ENCODE measurements at places on chromosomes 5 and 9.

GRCh38 chr5:179974246-179974945 lies 66.7 kb upstream of the TBC1D9B start:
- H3K27ac ChIP-seq: no peak overlapping the region
- no peak for DNase-seq
- H3K4me1 ChIP-seq: peaks cover 8% of the 10 kb centered on the region
- H3K27me3 ChIP-seq: no peaks in the 10 kb centered on the region
- no peaks in the 10 kb centered on the region for H3K36me3 ChIP-seq

DNA sequence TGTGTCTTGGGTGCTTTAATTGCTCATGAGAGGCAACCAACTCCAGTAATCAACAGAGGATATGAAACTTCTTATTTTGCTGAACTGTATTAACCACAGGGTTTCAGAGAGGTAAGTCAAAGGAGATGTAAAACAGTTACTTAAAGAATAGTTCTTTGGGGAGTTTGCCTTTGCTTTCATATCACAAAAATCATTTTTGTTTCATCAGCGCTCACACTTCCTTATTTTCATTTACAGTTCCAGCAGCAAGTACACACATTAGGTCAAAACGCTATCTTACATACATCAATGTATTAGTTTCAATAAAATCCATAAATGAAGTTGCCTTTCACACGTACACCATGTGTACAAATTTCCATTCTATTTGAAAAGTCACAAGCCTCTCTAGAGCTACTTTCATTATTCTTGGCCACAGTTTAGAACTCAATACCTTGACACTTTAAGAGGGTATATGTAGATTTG lies 50.1 kb downstream of the ST8SIA4 start:
- peak overlapping the region; percentile 42 for H3K4me3 ChIP-seq
- peak; percentile 89 for DNase-seq
- H3K36me3 ChIP-seq: 0 out of 2 replicates have a peak, but pooled peaks cover 12% of the 10 kb centered on the region

- H3K4me3 ChIP-seq: no peak overlapping the region
- DNase-seq: no peak
- H3K36me3 ChIP-seq: no peaks in the 10 kb centered on the region
- 0 out of 2 replicates have a peak, but pooled peaks cover 5% of the 10 kb centered on the region for H3K4me1 ChIP-seq
- H3K27me3 ChIP-seq: no peaks in the 10 kb centered on the region
Observed at GRCh38 chr9:121280715-121281613, 13.0 kb downstream of the GSN start.

GRCh38 chr5:320524-321229 lies 837 bp upstream of the AHRR start:
- no peaks in the 10 kb centered on the region for H3K4me1 ChIP-seq
- peaks cover 12% of the 10 kb centered on the region for H3K27me3 ChIP-seq
- H3K4me3 ChIP-seq: peak overlapping the region; percentile 51

GRCh38 chr5:61162832-61163567 lies 732 bp upstream of the SMIM15 start:
- no peaks in the 10 kb centered on the region for H3K27me3 ChIP-seq
- H3K27ac ChIP-seq: peak overlapping the region; percentile 54
- no peaks in the 10 kb centered on the region for H3K4me1 ChIP-seq
- H3K4me3 ChIP-seq: peak overlapping the region; percentile 97

DNA sequence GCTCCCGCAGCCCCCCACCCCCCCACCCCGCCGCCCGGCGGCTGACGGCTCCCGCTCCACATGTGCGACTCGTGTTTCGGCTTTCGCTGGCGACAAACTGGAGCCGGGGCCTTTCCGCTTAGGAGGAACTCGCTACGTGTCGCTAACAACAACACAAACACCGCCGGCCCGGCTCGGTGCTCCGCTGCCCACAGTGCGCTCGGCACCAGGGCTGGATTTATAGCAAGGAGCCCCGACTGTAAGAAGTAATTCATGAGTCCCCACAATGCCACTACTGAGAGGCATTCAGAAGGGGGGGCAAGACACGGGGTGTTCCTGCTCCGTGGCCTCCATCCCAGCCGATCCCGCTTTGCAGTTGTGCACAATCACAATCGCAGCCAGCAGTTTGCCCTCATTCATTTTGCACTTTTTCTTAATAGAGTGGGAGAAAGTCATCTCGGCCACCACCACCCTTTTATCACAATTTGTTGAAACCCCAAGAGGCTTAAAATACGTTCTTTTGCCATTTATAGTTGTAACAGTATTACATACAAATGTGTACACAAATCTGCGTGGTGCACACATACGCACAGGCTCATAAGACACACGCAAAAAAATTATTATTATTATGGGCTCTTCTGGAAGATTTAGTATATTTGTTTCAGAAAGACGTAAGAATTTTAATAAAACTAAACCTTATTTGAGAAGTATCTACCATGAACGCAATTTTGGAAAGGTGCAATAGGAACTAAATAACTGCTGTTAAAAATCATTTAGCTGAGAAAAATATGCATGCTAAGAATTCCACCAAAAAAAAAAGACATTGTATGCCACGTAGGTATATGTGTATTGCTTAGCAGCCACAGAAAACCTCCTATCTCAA lies 48.1 kb downstream of the EBF1 start:
- no peak for DNase-seq
- H3K27me3 ChIP-seq: no peaks in the 10 kb centered on the region
- H3K4me3 ChIP-seq: no peak overlapping the region
- no peaks in the 10 kb centered on the region for H3K4me1 ChIP-seq
- H3K27ac ChIP-seq: no peak overlapping the region

- H3K27ac ChIP-seq: no peak overlapping the region
- H3K4me1 ChIP-seq: no peaks in the 10 kb centered on the region
- H3K27me3 ChIP-seq: no peaks in the 10 kb centered on the region
- DNase-seq: peak; percentile 76
- no peaks in the 10 kb centered on the region for H3K36me3 ChIP-seq
Observed at GRCh38 chr5:97635553-97635952, 452.5 kb upstream of the RIOK2 start.

- peak overlapping the region; percentile 80 for H3K4me3 ChIP-seq
- no peaks in the 10 kb centered on the region for H3K36me3 ChIP-seq
- 0 out of 2 replicates have a peak, but pooled peaks cover 6% of the 10 kb centered on the region for H3K27me3 ChIP-seq
Observed at GRCh38 chr5:112417931-112418658, 982 bp downstream of the EPB41L4A start.

DNA sequence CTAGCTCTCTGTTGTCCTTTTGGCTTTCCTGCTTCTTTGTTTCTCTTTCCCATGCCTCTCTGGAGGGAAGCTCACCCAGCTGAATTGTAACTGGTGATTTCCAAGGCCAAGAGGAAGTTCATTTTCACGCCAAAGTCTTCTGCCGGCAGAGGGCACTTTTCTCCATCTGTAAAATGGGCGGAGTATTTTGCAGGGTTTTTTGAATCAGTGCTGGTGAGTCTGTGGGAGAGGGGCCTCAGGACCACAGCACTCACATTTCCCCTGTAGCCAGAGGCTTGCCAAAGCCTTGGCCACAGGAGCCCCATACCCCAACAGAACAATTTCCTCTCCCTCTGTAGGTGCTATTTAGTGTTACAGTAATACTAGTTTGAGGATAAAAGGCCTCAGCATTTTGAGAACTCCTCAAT lies 42.3 kb upstream of the MATR3 start:
- DNase-seq: no peak
- no peaks in the 10 kb centered on the region for H3K36me3 ChIP-seq
- H3K4me1 ChIP-seq: no peaks in the 10 kb centered on the region
- H3K4me3 ChIP-seq: no peak overlapping the region

GRCh38 chr9:103872811-103873210 lies 221.3 kb upstream of the SMC2 start:
- no peak overlapping the region for H3K27ac ChIP-seq
- H3K27me3 ChIP-seq: no peaks in the 10 kb centered on the region
- no peak for DNase-seq
- no peak overlapping the region for H3K4me3 ChIP-seq
- no peaks in the 10 kb centered on the region for H3K36me3 ChIP-seq

- H3K27me3 ChIP-seq: peaks cover 98% of the 10 kb centered on the region
- no peak overlapping the region for H3K27ac ChIP-seq
- H3K36me3 ChIP-seq: no peaks in the 10 kb centered on the region
- DNase-seq: no peak
Observed at GRCh38 chr5:176740131-176740701, 70.1 kb upstream of the UNC5A start.

DNA sequence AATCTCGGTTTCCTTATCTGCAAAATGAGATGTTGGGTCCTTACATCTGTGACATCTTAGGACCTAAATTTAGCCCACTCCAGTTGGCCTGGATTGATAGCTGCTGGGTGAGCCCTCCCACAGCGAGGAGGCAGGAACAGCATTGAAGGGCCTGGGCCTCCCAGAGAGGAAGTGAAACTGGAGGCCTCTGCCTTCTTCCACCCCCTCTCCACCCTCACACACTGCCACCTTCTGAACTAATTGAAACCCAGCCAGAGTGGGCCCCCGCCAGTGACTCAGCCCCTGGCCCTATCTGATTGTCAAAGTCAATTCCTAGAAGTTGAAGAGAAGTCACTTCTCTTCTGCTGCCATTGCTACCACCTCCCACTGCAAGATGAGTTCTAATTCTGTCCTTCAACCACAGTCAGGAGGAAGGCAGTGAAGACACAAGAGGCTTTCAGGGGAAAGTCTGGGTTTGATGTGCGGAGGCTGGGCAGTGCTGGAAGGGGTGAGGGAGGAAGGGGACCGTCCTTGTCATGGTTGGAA lies 55.2 kb upstream of the NEK6 start:
- H3K4me1 ChIP-seq: peaks cover 28% of the 10 kb centered on the region
- peak overlapping the region; percentile 95 for H3K27ac ChIP-seq
- H3K4me3 ChIP-seq: peak overlapping the region; percentile 33

GRCh38 chr9:128178806-128179431 lies 12.5 kb downstream of the CIZ1 start:
- H3K4me1 ChIP-seq: no peaks in the 10 kb centered on the region
- H3K4me3 ChIP-seq: no peak overlapping the region
- no peaks in the 10 kb centered on the region for H3K27me3 ChIP-seq
- H3K27ac ChIP-seq: no peak overlapping the region

DNA sequence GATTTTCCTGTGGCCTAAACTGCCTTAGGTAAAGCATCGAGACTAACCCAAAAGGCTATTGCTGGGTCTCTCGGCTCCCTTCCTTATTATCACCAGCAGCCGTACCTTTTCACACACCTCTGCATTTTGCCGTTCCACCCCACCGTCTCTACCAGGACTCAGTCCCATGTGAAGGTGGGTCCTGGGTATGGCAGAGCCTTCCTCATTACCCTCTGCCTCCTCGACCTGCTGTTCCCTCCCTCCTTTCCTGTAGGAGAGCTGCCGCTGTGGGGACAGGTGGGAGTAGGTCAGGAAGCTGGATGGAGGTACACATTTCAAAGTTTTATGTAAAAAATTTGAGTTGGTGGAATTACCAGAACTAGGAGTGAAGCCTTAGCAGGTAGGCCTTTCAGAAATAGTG lies 1.8 kb downstream of the CCL28 start:
- no peak for DNase-seq
- no peaks in the 10 kb centered on the region for H3K27me3 ChIP-seq
- H3K4me1 ChIP-seq: no peaks in the 10 kb centered on the region
- no peak overlapping the region for H3K4me3 ChIP-seq
- H3K27ac ChIP-seq: no peak overlapping the region

GRCh38 chr9:36100532-36100931 lies 36.0 kb upstream of the GLIPR2 start:
- no peak for DNase-seq
- 0 out of 2 replicates have a peak, but pooled peaks cover 3% of the 10 kb centered on the region for H3K4me1 ChIP-seq
- H3K27ac ChIP-seq: no peak overlapping the region
- H3K4me3 ChIP-seq: no peak overlapping the region
- no peaks in the 10 kb centered on the region for H3K36me3 ChIP-seq

- H3K36me3 ChIP-seq: no peaks in the 10 kb centered on the region
- H3K27ac ChIP-seq: no peak overlapping the region
- DNase-seq: no peak
- H3K4me3 ChIP-seq: no peak overlapping the region
- H3K4me1 ChIP-seq: peaks cover 8% of the 10 kb centered on the region
Observed at GRCh38 chr9:90933468-90933867, 131.8 kb downstream of the SYK start.

Measured in MM.1S (cell line).